ENCODE measurements at places on chromosomes 5 and 9. TPM values are rescaled to one million over a fixed set of nuclear protein-coding genes. Genes with fewer than 3 reads are reported as not detected.

Gene AQP3
- total RNA-seq = 4.3 TPM

Gene PRR16
- 3.3 TPM for total RNA-seq

GRCh38 chr5:17434982-17435381 lies 63.0 kb upstream of the TAF11L2 start:
- no peak overlapping the region for H3K27ac ChIP-seq
- DNase-seq = no peak
- H3K27me3 ChIP-seq = no peaks in the 10 kb centered on the region

DNA sequence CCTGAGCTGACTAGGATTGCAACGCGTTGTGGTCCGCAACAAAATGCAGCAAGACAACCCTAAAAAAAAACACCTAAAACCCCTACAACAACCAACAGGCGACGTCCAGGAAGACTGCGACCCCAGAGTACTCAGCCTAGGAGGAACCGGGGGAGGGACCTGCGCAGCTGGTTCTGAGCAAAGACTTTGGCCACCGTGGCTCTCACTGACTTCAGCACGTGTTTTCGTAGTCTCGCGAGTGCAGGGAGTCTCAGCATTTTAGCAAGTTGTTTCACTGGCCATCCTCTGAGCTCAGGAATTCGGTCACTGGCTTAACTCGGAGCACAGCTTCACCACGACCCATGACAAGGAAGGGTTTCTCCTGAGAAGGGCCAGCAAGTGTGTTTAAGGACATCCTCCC lies 8.6 kb upstream of the ZDHHC11 start:
- peaks cover 16% of the 10 kb centered on the region for H3K36me3 ChIP-seq
- no peaks in the 10 kb centered on the region for H3K27me3 ChIP-seq
- no peaks in the 10 kb centered on the region for H3K4me1 ChIP-seq
- H3K4me3 ChIP-seq = no peak overlapping the region

DNA sequence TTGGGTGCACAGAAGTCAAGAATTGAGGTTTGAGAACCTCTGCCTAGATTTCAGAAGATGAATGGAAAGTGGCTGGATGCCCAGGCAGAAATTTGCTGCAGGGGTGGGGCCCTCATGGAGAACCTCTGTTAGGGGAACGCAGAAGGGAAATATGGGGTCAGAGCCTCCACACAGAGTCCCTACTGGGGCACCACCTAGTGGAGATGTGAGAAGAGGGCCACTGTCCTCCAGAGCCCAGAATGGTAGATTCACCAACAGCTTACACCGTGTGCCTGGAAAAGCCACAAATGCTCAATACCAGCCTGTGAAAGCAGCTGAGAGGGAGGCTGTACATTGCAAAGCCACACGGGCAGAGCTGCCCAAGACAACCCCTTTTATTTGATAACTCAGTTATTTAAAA lies 383.5 kb downstream of the TLE4 start:
- H3K27me3 ChIP-seq = no peaks in the 10 kb centered on the region
- no peaks in the 10 kb centered on the region for H3K36me3 ChIP-seq

- H3K36me3 ChIP-seq = no peaks in the 10 kb centered on the region
- DNase-seq = no peak
- no peak overlapping the region for H3K4me3 ChIP-seq
- H3K4me1 ChIP-seq = no peaks in the 10 kb centered on the region
These were observed 35.5 kb upstream of the LRRC14B start for GRCh38 chr5:155651-156410.

DNA sequence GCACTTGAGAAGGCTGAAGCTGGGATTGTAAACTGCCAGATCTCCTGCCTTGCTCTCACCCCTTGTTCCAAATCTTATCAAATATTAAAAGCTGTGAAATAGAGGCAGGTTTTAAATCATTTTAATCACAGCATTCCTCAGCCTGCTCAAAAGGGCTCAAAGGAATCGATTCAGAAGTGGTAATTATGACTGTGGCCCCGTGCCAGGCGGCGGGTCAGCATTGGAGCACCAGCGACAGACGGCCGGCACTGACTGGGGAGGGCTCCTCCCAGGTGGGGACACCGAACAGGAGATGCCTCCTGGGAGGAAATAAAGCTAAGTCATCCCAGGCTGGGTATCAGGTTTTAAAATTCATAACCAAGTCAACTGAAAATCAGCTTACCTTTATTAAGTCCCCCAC lies 66.7 kb downstream of the KCNIP1 start:
- H3K4me3 ChIP-seq = no peak overlapping the region
- H3K27me3 ChIP-seq = no peaks in the 10 kb centered on the region
- H3K36me3 ChIP-seq = no peaks in the 10 kb centered on the region
- peak; percentile 9 for DNase-seq
- no peak overlapping the region for H3K27ac ChIP-seq

DNA sequence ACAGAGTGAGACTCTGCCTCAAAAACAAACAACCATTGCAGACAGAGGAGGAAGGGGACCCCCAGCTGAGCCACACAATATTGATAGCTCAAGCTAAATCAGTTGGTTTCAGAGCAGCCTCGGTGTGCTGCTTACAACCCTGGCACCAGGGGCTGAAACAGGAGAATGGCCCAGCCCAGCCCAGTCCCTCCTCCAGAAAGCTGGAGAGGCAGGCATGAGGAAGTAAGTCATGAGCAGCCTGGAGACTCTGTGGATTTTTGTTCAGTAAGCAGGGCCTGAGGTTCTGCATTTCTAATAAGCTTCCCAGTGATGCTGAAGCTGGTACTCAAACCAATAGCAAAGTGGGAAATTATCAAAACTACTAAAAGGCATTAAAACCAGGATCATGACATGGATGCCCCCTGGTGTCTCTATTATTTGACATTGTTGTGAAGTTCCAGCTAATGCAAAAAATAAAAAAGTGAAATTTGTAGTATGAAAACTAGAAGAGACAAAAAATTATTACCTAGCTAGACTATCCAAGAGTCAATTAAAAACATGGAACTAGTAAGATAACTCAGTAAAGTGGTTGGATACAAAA lies 14.2 kb downstream of the PRRT1B start:
- no peaks in the 10 kb centered on the region for H3K27me3 ChIP-seq
- no peak overlapping the region for H3K4me3 ChIP-seq
- DNase-seq = no peak
- H3K4me1 ChIP-seq = no peaks in the 10 kb centered on the region

- no peak overlapping the region for H3K4me3 ChIP-seq
- DNase-seq = no peak
- no peaks in the 10 kb centered on the region for H3K27me3 ChIP-seq
- H3K4me1 ChIP-seq = peaks cover 4% of the 10 kb centered on the region
- no peaks in the 10 kb centered on the region for H3K36me3 ChIP-seq
- H3K27ac ChIP-seq = no peak overlapping the region
These were observed 14.2 kb upstream of the SERINC5 start for GRCh38 chr5:80269991-80270438.

DNA sequence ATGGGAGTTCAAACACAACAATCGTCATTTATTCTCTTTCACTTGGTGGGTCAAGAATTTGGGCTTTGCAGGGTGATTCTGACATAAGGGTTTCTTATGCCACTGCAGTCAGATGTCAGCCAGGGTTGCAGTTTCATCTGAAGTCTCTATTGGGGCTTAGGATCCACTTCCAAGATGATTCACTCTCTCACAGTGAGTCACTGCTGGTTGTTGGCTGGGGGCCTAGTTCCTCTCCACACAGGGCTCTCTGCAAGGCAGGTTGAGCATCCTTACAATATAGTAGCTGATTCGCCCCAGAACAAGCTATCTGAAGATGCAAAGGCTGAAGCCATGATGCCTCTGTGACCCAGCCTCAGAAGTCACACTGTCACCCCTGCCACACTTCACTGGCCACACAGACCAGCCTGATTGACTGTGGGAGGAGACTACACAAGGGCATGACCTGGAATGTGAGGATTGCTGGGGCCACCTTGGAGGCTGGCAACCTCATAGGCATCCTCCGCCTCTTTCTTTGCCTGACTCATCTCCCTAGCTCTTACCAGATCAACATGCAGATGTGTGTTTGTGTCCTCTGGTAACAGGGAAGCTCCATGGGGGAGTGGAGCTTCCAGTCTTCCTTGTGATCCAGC lies 4.5 kb upstream of the CARD19 start:
- H3K27ac ChIP-seq = no peak overlapping the region
- peaks cover 12% of the 10 kb centered on the region for H3K4me1 ChIP-seq
- DNase-seq = peak; percentile 47
- H3K36me3 ChIP-seq = no peaks in the 10 kb centered on the region
- H3K27me3 ChIP-seq = no peaks in the 10 kb centered on the region
- H3K4me3 ChIP-seq = no peak overlapping the region

DNA sequence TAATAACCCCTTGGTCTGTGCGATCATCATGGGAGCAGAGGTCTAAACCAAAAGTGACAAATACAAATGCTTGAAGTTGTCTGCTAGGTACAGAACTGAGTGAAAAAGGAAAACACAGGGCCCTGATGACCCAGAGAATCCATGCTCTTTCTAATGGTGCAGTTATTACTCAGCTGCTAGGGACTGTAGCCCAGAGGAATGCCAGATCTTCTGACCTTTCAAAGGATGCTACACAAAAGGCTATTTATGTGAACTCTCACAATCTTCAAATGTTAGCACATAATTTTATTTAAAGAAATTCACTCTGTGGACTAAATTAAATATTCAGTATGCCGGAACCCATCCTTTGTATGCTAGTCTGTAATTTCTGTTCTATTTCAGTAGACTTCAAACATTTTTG lies 79.9 kb downstream of the PRR16 start:
- H3K27ac ChIP-seq = no peak overlapping the region
- H3K4me1 ChIP-seq = no peaks in the 10 kb centered on the region
- no peaks in the 10 kb centered on the region for H3K36me3 ChIP-seq
- no peak overlapping the region for H3K4me3 ChIP-seq
- no peaks in the 10 kb centered on the region for H3K27me3 ChIP-seq
- DNase-seq = no peak

GRCh38 chr9:3807601-3808000 lies 281.8 kb upstream of the RFX3 start:
- DNase-seq = no peak
- no peaks in the 10 kb centered on the region for H3K27me3 ChIP-seq
- no peaks in the 10 kb centered on the region for H3K4me1 ChIP-seq
- no peak overlapping the region for H3K4me3 ChIP-seq
- H3K36me3 ChIP-seq = no peaks in the 10 kb centered on the region
- H3K27ac ChIP-seq = no peak overlapping the region

- H3K4me3 ChIP-seq = no peak overlapping the region
- H3K27ac ChIP-seq = peak overlapping the region; percentile 91
- no peaks in the 10 kb centered on the region for H3K27me3 ChIP-seq
These were observed 44.7 kb downstream of the STOM start for GRCh38 chr9:121325387-121325786.

Gene SMIM27
- total RNA-seq = 1.3 TPM

DNA sequence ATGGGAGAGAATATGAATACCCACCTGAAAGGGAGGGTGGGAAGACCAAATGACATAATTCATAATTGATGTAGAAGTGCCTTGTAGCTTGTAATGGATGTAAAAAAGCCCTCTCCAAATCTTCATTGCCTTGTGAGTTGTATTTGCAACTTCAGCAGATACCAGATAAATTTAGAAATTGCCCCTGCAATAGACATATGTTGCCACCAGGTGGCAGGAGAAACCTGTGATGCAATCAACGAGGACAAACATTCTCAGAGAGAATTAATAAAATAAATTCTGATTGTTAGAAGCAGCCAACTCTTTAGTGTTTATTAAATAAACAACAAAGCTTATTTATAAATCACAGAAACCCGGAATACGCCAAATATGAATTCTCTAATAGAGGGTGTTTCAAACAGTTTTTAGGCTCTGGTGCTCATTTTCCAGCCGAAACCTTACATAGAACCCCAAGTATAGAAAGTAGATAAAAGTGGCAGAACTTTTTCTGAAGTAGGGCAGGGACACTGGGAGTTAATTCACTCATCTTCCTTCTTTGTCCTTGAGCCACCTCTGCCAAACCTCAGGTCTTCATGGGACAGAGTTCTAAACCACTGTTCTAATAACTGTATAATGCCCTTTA lies 147.8 kb downstream of the TMEM38B start:
- no peak overlapping the region for H3K4me3 ChIP-seq
- H3K27ac ChIP-seq = no peak overlapping the region
- H3K27me3 ChIP-seq = no peaks in the 10 kb centered on the region
- no peak for DNase-seq
- H3K4me1 ChIP-seq = no peaks in the 10 kb centered on the region
- H3K36me3 ChIP-seq = no peaks in the 10 kb centered on the region

DNA sequence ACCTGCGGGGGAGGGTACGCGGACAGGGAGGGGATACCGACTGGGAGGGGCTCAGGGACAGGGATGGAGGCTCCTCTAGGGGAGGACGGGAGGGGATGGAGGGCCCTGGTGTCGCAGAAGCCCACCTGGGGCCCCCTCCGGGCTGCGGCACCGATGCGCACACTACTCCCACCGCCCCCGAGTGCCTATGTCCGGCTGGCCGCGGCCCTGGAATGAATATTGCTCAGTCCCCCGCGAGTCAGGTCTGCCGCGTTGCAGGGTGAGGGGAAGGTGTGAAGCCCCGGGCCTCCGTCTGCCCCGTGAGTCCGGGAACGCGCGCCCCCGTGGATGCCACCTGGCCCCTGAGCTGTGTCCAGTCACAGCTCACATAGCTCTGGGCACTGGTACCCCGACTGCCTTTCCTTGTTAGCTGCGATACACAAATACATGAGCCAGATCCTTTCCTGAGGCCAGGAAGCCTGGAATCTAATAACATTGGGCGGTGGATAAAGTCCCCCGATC lies 44.5 kb upstream of the PRSS3 start:
- peaks cover 7% of the 10 kb centered on the region for H3K4me1 ChIP-seq
- DNase-seq = no peak
- H3K4me3 ChIP-seq = no peak overlapping the region
- no peaks in the 10 kb centered on the region for H3K36me3 ChIP-seq
- no peaks in the 10 kb centered on the region for H3K27me3 ChIP-seq

DNA sequence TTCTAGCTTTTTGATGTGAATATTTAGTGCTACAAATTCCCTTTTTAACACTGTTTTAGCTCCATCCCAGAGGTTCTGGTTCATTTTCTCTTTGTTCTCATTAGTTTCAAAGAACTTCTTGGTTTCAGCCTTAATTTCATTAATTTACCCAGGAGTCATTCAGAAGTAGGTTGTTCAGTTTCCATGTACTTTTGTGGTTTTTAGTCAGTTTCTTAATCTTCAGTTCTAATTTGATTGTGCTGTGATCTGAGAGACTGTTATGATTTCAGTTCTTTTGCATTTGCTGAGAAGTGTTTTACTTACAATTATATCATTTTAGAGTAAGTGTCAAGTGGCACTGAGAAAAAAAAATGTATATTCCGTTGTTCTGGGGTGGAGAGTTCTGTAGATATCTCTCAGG lies 240.1 kb upstream of the RASA1 start:
- DNase-seq = no peak
- H3K27ac ChIP-seq = no peak overlapping the region
- no peaks in the 10 kb centered on the region for H3K27me3 ChIP-seq
- H3K4me1 ChIP-seq = no peaks in the 10 kb centered on the region
- H3K4me3 ChIP-seq = no peak overlapping the region

Gene SHOC1
- not detected for total RNA-seq

DNA sequence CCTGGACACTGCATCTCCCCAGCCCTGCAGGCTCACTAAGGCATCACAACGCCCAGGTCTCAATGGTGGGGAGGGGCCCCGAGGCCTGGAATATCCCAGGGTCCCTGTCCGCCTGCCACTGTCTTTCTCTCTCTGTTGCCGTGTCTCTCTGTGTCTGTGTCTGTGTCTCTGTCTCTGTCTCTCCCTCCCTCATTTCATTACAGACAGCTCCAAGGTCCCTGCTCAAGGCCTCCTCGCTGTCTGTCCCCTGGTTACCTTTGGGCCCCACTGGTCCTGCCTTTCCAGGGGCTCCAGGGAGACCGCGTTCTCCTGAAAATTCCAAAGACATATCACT lies 3.2 kb downstream of the FCN1 start:
- no peaks in the 10 kb centered on the region for H3K27me3 ChIP-seq
- no peak overlapping the region for H3K4me3 ChIP-seq
- no peak for DNase-seq
- H3K4me1 ChIP-seq = no peaks in the 10 kb centered on the region
- H3K27ac ChIP-seq = no peak overlapping the region
